CD4-positive, alpha-beta T cell treated with Interferon alpha-2 for 1 hour (primary cell): ENCODE measurements at places on chromosomes 16 and 17.
A peak's percentile ranks its signal among the peaks of the same experiment; 100 is the strongest.

DNA sequence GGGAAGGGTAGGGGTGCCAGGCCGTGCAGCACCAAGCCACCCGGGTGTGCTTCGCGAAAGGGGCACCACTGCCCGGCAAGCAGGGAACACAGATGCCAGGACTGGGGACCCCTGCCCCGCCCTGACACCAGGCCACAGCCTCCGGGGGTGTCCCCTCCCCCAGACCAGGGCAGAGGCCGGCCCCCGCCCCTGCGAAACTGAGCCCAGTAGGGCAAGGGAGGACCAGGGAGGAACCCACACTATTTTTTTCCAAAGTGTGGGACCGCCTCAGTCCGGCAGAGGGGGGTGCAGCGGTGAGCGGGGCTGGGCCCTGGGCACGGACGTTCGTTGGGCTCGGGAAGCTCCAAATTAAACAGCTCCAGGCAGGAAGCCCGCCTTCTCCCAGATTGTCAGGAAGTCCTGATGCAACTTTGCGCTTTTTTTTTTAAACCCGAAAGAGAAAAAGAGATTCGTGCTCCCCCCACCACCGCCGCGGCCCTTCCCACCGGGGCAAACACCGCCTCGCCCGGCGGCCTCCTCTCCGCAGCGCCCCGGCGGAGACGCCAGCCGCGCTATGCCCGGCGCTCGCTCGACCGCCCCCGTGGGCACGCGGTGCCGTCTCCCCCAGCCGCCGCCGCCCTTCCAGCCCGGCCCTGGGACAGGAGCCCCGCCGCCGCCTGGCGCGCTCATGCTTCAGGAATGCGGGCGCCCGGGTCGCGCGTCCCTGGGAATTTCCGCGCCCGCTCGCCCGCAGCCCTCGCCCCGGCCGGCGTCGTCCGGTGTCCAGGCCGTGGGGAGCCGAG lies 755 bp downstream of the PIEZO1 start:
- peak; percentile 55 for DNase-seq

DNA sequence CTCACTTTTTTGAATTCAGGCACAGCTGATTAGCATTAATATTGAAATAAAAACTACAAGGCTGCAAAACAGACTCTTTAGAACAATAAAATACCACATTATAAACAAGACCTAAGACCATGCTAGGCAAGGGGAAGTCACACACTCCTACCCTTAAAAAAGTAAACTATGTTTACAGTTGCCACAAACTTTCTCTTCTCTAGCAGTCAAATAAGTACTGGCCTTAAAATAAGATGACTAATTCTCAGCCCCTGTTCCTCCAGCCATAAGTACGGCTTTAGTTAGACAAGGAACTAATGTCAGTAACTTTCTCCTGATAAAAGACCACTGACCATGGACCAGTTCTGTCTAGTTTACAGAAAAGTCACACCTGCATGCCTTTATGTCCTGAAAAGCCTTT lies 19.5 kb upstream of the CPHXL start:
- DNase-seq: no peak

DNA sequence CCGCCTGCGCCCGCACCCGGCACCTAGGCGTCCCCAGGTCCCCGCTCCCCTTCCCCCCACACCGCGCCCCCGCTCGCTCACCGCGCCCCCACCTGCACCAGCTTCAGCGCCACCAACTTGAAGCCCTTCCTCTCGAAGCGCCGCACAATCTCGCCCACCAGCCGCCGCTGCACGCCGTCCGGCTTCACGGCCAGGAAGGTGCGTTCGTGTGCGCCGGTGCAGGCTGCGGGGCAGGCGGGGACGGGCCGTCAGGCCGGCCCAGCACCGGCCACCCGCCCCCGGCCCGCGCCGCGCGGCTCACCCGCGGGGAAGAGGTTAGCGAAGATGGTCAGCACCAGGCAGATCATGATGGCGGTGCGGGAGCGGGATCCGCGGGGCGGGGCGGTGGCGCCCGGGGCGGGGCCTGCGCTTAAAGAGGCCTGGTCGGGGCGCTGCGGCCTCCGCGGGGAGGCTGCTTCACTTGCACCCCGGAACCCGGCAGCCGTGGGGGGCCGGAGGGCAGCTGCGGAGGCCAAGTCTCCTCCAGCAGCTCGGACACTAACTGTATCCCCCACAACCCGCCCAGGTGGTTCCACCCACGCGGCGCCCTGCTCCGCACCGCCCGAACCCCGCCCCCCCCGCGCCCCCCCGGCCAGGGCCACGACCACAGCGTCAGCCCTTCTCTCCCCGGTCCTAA lies at the start of gene NME3:
NME3 (minus strand) TSS at position 356 of the 676 bp plus-strand sequence; CDS start at position 347, 9 bp downstream.
- DNase-seq: peak; percentile 59

DNA sequence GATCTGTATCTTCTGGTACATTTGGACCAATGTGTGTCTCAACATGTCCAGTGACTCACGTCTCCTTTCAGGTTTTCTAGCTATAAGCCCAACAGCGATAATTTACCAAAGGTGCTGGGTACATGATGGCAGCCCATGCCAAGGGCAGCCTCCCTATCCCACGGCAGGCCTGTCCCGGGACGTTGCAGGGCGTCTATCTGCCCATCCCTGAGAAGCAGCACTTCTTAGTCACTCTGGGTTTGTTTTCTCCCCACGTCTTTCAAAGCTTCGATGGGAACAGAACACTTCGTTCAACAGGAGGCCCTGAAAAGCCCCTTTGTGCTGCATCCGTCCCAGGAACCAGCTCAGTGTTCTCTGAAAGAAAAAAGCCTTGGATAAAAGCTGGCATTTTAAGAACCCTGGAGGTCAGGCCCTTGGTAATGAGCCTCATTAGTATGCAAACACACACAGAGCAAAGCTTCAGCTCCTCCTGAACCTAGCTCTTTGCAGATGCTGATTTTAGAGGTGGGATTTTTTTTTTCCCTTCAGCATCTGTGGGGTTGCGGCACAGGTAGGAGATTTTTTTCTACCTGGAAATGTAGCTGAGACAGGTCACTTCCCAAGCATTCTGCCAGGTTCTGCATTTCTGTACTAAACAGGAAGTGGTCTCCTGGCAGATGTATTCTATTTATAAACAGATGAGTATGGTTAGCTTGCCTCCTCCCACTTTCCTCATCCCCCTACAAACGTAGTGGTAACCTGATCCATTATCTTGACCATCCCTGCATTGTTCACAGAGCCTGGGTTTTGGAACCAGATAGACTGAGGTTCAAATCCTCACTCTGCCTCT lies 17.5 kb upstream of the MT4 start:
- DNase-seq: peak; percentile 2

DNA sequence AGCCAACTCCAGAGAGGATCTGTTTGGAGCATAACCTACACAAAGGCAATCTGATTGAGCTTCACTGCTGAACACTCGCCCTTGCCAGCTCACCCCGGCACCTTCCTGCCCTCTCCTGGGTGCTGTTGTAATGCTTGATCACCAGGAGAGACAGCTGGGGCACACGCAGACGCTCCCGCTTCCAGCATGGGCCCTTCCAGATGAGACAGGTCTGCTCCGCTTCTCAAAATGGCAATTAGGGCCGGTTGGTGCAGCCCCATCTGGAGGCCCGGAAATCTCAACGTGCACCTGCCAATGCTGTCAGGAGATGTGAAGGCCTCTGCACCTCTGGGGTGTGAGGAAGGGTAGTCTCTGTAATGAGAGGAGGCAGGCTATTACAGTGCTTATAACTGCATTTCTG lies 206.1 kb downstream of the ABCC12 start:
- no peak for DNase-seq

GRCh38 chr17:81097134-81097942 lies 62.4 kb downstream of the BAIAP2 start:
- DNase-seq: peak; percentile 27

DNA sequence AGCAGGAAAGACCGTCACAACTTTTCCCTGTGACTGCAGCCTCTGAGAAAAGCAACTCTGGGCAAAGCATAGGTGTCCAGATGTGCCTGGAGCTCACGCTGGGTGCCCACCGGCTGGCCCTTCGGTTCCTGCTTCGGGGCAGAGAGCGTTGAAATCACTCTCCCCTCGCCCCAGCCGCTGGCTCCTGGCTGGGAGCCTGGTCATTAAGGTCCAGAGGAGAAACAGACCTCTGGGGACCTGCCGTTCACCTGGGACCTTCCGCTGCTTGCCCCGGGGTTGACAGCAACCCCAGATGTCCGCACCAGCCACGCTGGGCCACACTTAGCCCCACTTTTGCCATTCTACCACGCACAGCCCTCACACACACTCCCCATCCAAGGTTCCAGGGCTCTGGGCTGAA lies 13.1 kb downstream of the MRM3 start:
- no peak for DNase-seq

DNA sequence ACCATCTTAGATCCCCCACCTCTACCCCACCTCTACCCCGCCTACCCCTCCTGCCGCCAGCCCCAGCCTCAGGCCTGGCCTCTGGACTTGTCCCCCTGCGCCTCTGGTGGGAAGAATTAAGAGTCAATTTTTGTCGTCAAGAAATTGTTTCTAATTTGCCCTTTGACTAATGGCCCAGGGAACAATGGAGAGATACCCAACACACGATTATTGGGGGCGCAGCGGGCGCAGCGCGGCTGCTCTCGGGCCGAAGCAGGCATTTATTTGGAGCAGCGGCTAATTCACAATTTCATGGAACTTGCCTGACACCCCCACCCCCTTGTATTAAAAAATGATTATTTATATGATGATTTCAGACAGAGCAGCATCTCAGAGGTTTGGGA lies 4.4 kb upstream of the BAHCC1 start:
- no peak for DNase-seq

- no peak for DNase-seq
Observed at GRCh38 chr17:57557834-57558681, 187.0 kb downstream of the CCDC182 start.

GRCh38 chr17:1999557-2000251 lies 25.4 kb downstream of the RTN4RL1 start:
- no peak for DNase-seq

DNA sequence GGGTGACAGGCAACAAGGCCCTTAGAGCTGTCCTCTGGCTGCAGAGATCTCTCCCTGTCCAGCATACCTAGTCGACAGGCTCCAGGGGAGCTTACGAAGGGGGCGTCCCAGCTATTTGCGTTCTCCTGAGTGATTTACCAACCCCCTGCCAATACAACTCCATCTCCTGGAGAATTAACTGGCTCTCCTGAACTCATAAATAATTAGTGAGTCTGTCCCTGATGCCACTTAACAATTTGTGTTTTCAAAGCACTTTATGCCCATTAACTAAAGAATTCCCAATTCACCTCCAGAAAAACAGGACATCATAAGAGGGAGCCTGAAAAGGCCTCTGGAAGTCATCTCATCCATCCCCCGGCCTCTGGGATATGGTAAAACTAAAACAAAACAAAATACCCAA lies 26.7 kb downstream of the SDK2 start:
- no peak for DNase-seq

DNA sequence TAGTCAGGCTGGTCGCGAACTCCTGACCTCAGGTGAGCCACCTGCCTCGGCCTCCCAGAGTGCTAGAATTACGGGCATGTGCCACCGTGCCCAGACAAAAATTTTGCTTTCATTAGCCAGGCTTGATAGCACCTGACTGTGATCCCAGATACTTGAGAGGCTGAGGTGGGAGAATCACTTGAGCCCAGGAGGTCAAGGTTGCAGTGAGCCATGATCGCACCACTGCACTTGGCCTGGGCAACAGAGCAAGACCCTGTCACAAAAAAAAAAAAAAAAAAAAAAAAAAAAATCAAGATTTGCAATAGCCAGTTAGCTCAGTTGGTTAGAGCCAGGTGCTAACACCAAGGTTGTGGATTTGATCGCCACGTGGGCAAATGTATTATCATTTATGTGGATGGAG lies 6.1 kb upstream of the FXR2 start:
- no peak for DNase-seq

- no peak for DNase-seq
Observed at GRCh38 chr17:82950525-82951102, 110.8 kb upstream of the ZNF750 start.
